Liver (tissue), 10 donors: ENCODE measurements at places on chromosomes 7 and 10. TPM values are rescaled to one million over a fixed set of nuclear protein-coding genes. Genes with fewer than 3 reads are reported as not detected.

DNA sequence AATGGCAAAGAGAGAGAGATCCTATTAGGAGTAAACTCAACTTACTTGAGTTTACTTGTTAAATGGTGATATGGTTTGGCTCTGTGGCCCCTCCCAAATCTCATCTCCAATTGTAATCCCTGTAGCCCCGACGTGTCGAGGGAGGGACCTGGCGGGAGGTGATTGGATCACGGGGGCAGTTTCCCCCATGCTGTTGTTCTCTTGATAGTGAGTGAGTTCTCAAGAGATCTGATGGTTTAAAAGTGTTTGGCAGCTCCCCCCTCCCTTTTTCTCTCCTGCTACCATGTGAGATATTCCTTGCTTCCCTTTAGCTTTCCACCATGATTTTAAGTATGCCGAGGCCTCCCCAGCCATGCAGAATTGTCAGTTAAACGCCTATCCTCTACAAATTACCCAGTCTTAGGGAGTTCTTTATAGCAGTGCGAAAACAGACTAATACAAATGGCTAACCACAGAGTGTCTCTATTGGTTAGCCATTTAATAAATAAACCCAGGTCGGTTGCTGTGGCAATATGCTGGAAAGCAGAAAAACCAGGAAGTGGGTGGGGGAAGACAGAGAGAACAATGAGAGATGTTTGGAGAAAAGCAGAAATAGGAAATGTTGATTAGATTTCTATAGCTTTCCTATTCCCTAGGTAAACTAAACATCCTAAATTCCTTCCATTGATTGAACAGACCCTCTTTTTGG, 3.0 kb upstream of the STMP1 start:
- DNase-seq = no peak

DNA sequence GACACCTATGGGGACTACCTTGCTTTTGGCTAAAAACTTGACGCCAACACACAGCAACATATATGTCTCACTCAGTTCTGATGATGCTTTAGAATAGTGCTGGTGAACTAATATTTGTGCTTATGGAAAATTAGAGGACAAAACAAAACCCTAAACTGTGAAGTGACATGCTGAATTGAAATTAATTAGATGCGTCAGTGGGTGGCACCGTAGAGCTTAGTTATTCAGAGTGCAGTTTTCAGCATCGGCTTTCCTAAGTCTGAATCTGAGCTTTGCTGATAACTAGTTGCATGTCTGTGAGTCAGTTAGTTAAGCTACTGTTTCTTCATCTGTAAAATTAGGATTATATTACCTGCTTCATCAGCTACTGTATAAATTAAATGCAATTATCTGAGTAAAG, 245.0 kb upstream of the SORCS1 start:
- no peak for DNase-seq

The METTL2B gene
- total RNA-seq = 15.8 TPM

DNA sequence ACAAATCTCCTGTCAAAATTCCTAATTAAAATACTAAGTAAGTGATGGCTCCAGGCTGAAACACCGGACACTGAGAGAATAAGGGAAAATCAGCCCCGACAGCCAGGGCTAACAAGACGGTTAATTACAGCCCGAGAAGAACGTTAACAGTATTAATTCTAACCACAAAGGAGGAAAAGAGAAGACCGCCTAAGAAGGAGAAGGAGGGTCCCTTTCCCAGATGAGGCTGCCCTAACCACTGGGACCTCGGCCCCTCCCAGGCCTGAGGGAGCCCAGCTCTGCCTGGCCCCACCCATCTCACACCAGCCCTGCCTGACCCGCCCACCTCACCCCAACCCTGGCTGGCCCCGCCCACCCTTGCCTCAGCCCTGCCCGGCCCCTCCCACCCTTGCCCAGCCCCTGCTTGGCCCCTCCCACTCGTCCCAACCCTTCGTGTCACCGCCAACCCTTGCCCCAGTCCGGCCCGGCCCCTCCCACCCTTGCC, 51.3 kb downstream of the PWWP2B start:
- peak; percentile 66 for DNase-seq

GRCh38 chr10:61355211-61355610, 98.0 kb downstream of the TMEM26 start:
- no peak for DNase-seq

- DNase-seq = no peak
These were observed 43.3 kb upstream of the CNNM1 start for GRCh38 chr10:99285881-99286280.

The KNDC1 gene
- 8.0 TPM for total RNA-seq

The ERVW-1 gene
- total RNA-seq = not detected
